Fibroblast of skin of scalp (primary cell): ENCODE measurements at places on chromosomes 2 and 18.

DNA sequence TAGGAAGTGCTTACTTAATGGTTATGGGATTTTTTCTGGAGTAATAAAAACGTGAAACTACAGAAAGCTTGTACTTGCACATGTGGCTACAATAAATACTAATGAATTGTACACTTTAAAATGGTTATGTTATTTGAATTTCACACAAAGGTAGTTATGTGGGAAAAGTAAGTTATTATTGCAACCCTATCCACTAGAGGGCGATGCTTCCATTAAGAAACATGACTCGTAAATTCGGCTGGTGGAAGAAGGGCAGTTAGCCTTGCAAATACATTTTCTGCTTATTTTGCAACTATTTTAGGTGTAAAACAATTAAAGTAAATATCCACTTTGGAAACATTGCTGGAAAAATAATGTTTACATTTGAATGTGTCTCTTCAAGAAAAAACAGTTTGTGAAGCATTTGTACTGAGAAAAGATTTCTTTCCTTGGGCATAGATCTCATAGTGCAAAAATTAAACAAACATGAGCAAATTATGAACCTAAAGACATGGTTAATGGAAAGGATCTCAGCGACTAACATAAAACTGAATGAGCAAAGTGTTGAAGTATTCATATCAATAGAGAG is 68.1 kb upstream of the CSRNP3 start:
- DNase-seq: peak; percentile 67

DNA sequence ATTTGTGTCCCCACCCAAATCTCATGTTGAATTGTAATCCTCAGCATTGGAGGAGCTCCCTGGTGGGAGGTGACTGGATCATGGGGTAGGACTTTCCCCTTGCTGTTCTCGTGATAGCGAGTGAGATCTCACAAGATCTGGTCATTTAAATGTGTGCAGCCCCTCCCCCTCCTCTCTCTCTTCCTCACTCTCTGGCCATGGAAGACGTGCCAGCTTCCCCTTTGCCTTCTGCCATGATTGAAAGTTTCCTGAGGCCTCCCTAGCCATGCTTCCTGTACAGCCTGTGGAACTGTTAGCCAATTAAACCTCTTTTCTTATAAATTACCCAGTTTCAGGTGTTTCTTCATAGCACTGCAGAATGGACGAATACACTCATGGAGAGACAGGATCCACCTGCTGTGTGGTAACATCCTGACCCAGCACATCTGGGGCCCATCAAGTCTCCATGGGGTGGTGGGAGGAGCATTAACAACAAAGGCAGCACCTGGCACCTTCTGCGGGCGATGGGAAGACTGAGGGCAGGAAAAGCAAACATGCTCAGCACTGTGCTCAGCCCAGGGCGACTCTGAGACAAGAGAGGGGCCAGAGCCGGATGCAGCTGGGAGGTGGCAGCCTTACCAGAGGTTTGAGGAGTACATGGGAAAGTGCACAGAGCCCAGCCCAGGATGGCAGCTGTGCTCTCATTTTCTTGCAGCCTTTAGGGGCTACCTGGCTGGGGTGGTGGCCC is 16.2 kb upstream of the ALPP start:
- no peak for DNase-seq

GRCh38 chr2:218005028-218005427 is 2.2 kb upstream of the TNS1 start:
- no peak for DNase-seq

DNA sequence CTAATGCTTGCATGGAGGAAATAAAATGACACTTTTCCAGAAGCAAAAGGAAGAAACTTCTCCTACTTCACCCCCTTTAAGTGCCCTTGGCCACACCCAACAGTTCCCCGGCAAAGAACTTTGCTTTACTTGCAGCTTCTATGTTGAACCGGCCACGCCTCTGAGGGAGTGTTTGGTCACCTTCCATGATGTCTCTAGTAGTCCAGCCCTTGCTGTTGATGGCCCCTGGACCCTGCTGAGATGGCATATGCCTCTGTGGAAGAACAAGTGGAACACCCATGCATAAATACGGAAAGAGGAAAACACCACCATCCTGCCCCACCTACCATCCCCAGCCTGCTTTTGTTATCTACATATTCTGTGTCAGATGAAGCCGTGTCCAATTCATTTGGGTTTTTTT is 218.3 kb upstream of the POU3F3 start:
- no peak for DNase-seq

GRCh38 chr2:43328832-43329231 is 102.4 kb upstream of the ZFP36L2 start:
- peak; percentile 53 for DNase-seq

DNA sequence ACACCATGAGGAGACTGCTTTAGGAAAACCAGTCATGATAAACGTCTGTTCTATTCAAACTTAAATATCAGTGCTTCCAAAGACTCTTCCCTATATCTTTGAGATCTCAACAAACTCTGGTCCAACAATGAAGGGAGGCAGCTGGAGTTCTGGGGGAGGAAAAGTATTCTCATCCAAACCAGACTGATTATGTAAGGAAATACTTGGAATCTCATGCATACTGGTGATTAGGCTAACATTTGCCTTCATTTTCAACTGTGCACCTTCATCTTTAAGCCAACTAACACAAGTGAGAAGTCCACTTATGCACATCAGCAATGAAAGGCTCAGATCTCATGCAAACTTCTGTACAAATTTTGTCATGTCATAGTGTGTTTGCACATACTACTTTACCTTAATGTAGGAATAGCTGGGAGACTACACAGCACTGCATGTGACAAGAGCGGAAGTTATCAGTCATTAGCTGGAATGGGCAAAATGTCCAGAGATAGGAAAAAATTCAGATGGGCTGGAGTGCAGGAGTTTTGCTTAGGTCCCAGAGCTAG is 67.5 kb upstream of the STK17B start:
- DNase-seq: no peak

GRCh38 chr2:173766537-173767289 is 198.5 kb downstream of the SP3 start:
- DNase-seq: no peak

- DNase-seq: no peak
Observed at GRCh38 chr2:85751627-85752026, 2.2 kb upstream of the ATOH8 start.

DNA sequence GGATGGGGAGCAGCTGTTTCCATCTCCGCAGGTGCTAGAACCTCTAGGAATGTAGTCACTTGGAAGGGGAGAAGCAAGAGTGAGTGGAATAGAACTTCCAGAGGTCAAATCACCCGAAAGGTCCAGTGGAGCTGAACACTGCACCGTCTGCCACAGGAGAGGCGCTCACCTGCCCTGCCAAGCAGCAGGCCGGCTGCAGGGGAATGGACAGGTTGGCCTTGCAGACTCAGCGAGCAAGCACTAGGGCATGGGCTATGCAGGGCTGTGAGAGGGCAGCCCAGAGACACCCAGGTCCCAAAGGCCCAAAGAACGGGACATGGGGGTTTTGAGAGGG is 214.2 kb downstream of the TNS1 start:
- DNase-seq: no peak

GRCh38 chr2:10159086-10159485 is 36.5 kb downstream of the RRM2 start:
- no peak for DNase-seq

GRCh38 chr2:11539317-11540147 is 5.7 kb downstream of the GREB1 start:
- no peak for DNase-seq

GRCh38 chr2:137020452-137021196 is 255.3 kb downstream of the THSD7B start:
- no peak for DNase-seq

DNA sequence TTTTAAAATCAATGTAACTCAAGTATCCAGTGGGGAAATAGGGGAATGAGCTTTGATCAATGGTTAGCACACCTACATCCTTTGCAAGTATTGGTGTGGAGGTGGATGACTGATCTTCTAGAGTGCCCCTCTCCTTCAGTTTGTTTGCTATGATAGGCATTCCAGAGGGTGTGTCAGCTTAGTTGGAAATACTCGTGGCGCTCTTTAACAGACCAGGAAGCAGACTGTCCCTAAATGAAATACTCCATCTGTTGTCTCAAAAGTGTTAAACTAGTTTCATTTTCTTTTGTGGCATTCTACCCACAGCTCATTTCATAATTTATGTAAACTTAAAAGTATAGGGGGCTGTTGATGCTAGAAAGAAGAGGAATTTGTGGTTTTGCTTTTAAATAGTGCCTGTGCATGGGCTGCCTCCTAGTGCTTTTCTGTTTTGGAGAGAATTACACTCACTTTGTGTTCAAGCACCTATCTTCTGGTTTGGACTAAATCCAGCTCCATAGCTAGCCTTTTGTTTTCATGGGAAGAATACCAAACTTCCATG is 66.2 kb downstream of the STAT1 start:
- peak; percentile 84 for DNase-seq

- DNase-seq: no peak
Observed at GRCh38 chr2:24744356-24744755, 48.8 kb downstream of the PTRHD1 start.

DNA sequence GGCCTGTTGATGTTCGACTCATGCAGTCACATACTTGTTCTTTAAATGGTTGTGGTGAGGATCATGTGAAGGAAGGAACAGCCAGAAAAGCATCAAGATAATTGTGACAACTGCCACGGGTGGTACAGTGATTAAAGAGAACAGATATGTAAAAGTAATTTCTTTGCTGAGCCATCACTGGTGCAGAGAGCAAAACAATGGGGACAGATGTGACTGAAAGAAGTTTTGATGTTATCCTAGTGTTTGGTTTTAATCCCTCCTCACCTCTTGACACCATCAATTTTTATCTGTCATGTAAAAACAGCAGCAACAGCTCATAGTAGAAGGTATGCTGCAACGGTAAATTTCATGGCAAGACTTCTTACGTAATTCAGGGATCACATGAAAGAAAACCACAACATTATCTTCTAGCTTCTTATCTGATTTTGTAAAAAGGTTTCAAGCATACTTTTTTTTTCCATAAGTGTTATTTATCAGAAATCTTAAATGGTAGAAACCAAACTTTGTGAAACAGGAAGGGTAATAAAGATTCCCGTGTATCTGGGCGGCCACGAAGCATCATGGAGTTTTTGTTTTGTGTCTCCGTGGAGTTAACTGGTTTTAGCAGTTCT is 65.2 kb downstream of the PLCL1 start:
- peak; percentile 28 for DNase-seq

- no peak for DNase-seq
Observed at GRCh38 chr2:8388781-8389180, 293.1 kb upstream of the ID2 start.

DNA sequence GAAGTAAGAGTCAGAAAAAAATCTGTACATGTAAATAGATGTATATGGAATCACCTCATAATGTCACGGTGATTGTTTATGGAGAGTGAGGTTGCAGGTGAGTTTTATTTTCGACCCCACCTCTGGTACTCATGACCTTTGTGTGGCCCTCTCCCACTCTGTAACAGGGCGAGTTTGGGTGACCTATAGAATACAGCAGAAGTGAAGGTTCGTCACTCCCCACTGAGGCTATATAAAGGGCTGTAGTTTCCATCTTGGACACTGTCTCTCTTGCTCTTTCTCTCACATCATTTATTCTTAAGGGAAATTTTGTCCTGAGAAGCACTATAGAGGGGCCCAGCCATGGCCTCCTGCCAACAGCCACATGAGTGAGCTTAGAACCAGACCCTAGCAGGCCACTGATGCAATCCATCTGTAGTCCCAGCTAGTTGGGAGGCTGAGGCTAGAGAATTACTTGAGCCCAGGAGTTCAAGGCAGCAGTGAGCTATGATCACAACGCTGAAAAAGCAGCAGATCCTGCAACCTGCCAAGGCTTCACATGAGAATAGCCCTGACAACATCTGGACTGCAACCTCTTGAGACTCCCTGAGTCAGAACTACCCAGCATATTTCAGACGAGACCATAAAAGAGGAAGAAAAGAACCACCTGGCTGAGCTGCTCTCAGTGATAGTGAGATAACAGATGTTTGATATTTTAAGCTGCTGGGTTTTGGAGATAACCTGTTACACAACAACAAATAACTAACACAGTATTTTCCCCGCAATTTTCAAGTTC is 74.3 kb upstream of the SLC1A4 start:
- no peak for DNase-seq

GRCh38 chr2:173048897-173049661 is 26.6 kb upstream of the MAP3K20 start:
- peak; percentile 94 for DNase-seq

DNA sequence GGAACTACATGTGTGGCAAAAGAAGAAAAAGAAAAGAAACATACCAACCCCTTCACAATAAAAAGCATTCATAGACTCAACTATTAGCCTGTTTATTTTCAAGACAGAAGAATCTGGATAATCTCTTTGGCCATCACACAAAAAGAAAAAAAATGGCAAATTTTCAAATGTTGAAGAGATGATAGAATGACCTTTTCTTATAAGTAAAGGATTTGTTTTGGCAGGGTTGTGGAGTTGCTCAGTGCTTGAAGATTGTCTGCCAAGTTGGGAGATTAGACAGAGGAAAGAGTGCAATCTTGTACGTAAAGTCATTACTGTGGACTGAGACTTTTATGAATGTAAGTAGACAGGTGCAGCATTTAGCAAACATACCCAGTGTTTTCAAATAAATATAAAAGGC is 18.5 kb upstream of the FAM171B start:
- DNase-seq: no peak

- DNase-seq: no peak
Observed at GRCh38 chr2:192087398-192087958, 107.3 kb downstream of the TMEFF2 start.

GRCh38 chr2:118062048-118062447 is 26.2 kb upstream of the INSIG2 start:
- peak; percentile 14 for DNase-seq

DNA sequence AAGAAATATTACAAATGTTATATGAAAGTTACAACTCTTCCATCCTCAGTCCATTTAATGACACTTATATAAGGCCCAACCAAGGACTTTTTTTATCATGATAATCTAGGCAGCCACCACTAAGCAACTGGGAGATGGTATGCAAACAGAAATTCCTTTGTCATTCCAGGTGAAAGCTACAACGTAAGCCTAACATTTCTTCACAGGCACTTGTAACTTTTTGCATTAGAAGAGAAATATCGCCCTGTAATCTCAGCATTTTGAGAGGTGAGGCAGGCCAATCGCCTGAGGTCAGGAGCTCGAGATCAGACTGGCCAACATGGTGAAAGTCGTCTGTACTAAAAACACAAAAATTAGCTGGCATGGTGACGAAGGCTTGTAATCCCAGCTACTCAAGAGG is 581.2 kb upstream of the SLC8A1 start:
- DNase-seq: no peak

GRCh38 chr2:1438972-1439371 is 25.7 kb downstream of the TPO start:
- DNase-seq: no peak

- DNase-seq: peak; percentile 51
Observed at GRCh38 chr2:173130496-173131465, 55.1 kb downstream of the MAP3K20 start.
